ENCODE measurements at places on chromosomes 3 and 15. TPM values are rescaled to one million over a fixed set of nuclear protein-coding genes. Genes with fewer than 3 reads are reported as not detected.

GRCh38 chr3:149615731-149616221 lies 42.0 kb downstream of the WWTR1 start:
- peaks cover 7% of the 10 kb centered on the region for H3K36me3 ChIP-seq
- peak overlapping the region; percentile 30 for H3K4me3 ChIP-seq
- no peak for DNase-seq
- H3K27ac ChIP-seq: peak overlapping the region; percentile 88
- H3K4me1 ChIP-seq: peaks cover 72% of the 10 kb centered on the region

The C3orf20 gene
- not detected for total RNA-seq

The NMNAT3 gene
- total RNA-seq: 2.2 TPM

GRCh38 chr15:31346367-31347066 lies 19.9 kb downstream of the KLF13 start:
- H3K4me1 ChIP-seq: peaks cover 48% of the 10 kb centered on the region
- no peaks in the 10 kb centered on the region for H3K36me3 ChIP-seq
- H3K27ac ChIP-seq: peak overlapping the region; percentile 41
- DNase-seq: no peak
- no peaks in the 10 kb centered on the region for H3K27me3 ChIP-seq

DNA sequence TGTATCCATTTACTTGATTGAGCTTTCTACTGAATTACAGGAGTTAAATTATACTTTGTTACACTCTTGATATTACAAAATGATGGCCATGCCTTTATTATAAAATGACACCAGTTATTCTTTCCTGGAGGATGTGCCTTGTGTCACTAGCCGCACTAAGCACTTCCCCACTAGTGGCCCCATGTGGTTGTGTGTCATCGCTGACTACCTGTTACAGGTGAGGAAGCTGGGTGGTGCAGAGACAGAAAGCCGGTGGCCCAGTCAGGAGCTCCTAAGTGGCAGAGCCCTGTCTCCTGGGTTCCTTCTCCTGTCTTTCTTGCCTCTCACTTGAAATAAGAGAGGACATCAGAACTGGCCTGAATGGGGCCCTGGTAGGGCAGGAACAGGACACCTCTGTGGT lies 96.8 kb downstream of the IGF1R start:
- H3K36me3 ChIP-seq: no peaks in the 10 kb centered on the region
- no peaks in the 10 kb centered on the region for H3K27me3 ChIP-seq
- H3K4me1 ChIP-seq: peaks cover 56% of the 10 kb centered on the region
- no peak overlapping the region for H3K4me3 ChIP-seq
- no peak overlapping the region for H3K27ac ChIP-seq

The OXTR gene
- total RNA-seq: 24.0 TPM

DNA sequence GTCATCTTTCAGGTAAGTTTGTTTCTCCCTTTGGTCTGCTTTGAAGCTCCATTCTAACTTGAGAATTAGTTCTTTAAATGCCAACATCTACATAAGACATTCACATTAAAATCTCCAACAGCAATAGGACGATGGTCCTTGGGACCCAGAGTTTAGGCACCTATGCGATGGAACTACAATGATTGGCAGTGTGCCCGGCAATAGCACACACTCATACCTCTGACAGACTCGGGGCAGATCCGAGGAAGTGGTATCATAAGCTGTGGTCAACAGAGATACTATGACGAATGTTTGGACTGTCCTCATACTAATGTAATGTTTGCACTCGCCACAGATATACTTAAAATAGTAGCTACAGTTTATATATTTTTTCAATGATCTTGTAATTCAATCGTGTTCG lies 34.2 kb upstream of the NR2F2 start:
- no peak overlapping the region for H3K27ac ChIP-seq
- no peak overlapping the region for H3K4me3 ChIP-seq
- DNase-seq: no peak
- H3K36me3 ChIP-seq: peaks cover 48% of the 10 kb centered on the region
- no peaks in the 10 kb centered on the region for H3K27me3 ChIP-seq

All from osteocyte (in vitro differentiated cells).